SK-N-SH treated with all-trans-retinoic acid at 6 μM for 48 hours (cell line): ENCODE measurements at places on chromosomes 1 and 21.
A peak's percentile ranks its signal among the peaks of the same experiment; 100 is the strongest.

DNA sequence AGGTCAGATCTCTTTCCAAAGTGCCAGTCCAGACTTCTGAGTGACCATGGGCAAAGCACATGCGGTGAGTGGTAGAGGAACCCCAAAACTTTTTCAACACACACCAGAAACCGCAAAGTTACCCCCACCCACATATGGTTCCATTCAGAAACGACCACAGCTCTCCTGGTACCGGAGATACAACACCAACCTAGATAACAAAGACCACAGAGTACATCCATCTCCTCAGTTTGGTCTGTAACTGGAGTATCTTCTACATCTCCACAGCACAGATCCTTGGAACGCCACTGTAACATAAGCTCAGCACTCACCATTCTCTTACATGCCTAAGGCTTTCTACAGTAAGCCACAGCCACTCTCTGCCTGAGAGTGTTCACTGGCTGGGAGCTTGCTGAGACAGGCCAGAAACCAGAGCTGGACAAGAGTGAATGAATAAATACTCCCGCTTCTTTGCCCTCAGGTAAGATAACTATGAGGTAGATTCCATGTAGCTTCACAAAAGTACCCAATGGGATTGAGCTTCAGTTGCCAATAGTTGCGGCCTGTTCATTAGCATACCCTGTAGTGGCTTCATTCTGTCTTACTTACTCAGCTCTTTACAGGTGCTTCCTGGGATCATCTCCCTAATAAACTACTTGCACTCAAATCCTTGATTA is 81.8 kb downstream of the SMYD3 start:
- ATAC-seq: no peak

DNA sequence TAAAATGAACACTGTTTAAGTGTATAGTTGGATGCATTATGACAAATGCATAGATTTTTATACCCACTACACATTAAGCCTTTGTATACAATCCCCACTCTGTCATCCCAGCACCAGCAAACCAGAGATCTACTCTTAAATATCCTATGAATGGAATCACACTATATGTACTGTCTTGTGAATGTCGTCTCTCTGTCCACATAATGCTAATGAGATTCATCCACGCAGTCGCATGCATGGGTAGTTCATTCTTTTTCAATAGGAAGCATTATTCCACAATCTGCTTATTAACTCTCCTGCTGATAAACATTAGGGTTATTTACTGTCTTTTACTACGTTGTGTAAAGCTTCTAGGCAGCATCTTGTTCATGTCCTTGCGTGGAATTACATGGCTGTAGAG is 892.3 kb downstream of the LTN1 start:
- no peak for ATAC-seq

DNA sequence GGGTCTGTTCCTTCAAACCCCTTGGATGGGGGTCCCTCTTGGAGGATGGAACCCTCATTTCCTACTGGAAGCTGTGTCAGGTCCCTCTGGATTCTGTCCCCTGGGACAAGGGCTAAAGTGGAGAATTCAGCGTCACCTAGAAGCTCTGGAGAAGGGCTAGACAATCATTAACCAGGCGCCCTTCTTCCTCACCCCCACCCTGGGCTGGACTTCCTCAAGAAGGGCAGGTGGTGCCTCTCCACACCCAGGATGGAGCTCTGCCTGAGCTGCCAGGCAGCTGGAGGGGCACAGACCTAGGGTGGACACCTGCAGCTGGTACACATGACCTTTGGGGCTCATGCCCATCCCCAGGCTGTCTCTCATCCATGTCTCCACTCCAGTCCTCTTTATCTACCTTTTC is 3.6 kb downstream of the CELF3 start:
- no peak for ATAC-seq

DNA sequence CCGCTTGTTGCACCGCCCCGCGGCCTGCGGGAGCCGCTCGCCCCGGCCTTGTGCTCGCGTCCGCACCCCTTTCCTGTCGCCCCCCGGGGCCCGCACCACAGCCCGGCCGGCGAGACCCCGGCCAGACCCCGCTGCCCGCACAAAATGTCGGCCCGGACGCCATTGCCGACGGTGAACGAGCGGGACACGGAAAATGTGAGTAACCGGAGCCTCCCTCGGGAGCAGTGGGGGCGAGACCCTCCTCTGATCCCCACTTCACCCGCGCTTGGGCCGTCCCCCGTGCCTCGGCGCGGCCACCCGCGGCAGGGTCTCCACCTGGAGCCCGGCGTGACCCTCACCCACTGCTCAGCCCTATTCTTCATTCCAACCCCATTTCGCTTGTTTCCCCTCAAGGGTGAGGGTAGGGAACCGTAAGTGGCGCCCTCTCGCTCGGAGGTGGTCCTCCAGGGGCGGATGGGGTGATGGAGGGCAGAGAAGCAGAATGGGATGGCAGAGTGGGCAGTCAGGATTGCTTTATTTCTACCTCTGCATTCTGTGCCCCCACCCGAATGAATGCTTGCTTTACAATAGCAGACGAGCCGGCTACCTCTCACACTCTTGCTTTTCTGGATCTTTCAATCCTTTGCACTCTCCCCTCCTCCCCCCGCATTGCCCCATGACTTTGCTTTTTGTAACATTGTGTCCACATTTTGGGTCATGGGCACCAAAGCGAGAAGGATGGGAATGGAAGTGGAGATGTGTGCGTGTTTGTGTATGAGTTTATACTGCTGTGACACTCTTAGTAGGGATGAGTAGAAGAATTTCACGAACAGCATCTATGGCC is 954 bp downstream of the MARK1 start:
- peak; percentile 65 for ATAC-seq

DNA sequence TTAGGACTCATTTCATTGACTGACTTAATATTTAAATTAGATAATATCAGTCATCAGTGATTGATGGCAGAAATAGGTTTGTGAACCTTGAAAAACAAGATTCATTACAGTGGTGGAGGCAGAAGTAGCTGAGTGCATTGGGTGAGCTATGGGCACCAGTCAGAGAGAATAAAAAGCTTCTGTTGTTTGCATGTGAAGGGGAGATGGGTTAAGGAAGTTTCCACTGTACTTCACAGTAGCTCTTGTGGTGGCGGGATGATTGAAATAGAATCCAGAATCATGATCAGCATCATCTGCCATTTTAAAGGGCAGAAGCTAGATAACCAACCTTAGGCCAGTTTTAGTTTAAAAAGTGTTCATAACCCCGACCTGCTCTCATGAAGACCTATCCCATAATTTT is 66.2 kb downstream of the DTL start:
- no peak for ATAC-seq

DNA sequence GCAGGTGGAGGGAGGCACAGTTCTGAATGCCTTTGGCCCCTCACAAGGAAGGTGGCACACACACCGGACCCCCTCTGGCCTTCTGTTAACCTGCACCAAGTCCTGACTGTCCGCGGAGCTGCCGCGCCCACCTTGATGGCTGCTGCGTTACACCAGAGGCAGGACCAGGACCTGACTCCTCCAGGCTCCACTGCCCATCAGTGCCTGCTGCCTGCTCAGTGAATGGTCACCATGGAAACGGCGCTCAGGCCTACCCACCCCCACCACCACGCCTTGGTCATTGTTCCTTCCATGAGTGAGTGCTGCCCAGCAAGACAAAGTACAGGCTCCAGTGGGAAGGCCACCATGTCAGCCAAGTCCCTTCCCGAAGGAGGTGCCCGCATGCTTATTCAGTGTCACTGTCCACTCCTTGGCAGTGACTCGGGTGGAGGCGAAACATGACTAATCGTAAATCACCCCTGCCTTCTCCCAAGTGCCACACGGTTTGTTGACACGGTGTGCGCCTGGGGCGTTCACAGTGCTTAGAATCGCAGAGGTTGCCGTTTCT is 57.3 kb downstream of the SLC37A1 start:
- ATAC-seq: no peak

- ATAC-seq: peak; percentile 65
Measured at GRCh38 chr1:200837931-200838571, 34.7 kb upstream of the GPR25 start.

DNA sequence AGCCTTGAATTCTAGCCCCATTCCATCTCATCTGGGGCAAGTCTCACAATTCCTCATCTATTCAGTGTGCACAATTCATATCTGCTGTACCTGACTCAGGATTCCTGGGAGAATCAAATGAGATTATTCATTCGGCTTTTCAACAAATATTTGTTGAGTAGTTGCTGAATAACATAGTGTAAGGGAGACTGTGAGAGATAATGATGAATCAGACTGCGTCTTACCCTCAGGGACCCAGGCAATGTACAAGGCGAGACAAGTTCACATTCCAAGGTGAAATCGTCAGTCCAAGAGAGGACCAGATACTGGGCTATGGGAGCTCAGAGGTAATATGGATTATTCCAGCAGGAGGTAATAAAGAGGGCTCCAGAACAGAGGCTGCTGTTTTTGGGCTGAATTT is 67.8 kb upstream of the SMYD2 start:
- peak; percentile 30; the same call in 1 of the 3 replicates for ATAC-seq
